ENCODE measurements at places on chromosomes 12 and 14.
A peak's percentile ranks its signal among the peaks of the same experiment; 100 is the strongest.

DNA sequence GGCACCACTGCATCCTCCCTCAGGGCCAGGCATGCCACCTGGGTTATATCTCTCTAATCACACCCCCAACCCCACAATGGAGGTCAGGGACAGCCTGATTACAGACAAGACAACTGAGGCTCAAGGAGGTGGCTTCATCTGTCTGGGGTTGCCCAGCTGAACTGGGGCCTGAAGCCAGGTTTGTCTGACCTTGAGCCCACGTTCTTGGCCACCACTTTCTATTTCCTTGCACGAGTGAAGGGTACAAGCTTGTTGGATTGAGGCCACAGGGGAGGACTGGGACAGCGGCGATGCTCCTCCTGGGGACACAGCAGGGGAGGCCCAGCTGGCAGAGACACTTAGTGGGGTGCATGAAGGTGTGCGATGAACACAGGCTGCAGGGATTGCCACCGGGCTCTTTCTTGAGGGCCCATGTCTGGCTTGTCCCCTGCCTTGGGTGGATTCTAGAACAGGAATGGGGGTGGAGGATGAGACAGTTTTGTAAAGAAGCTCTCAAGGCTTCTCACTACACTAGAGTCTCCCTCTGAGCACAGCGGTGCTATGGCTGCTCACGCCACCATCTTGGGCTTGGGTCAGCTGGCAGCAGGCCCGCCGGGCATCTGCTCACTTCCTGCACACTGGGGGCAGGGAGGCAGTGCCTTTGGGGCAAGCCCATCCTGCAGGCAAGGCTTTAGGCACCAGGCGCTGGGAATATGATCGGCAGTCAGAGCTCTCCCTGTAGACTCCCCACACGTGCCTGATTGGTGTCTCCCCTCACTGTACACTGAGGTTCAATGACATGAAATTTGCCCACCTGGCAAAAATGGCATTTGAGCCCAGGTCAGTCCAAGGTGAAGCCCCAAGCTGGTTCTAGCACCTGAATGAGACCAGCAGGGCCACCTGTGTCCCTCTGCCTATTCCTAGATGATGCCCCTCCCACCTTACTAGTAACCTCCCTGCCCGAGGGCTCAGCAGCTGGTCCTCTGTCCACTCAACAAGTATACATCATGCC lies 16.0 kb downstream of the RITA1 start:
- DNase-seq: no peak

DNA sequence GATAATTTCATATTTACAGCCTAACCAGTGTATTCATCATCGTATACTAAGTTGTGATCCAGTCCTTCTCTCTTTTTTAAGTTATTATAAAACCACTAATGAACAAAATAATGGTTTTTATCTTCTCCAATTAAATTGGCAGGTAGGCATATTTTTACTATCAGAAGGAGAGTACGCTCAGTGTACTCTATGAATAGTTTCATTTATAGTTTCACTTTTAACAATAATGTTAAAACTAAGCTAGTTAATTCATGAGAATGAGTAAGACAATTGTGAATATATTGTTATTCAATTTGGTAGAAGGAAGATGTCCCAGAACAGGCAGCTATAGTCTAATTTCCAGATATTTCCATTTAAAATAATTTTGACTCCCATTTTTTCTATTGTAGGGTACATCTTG lies 277.1 kb downstream of the RASSF9 start:
- no peak for DNase-seq

DNA sequence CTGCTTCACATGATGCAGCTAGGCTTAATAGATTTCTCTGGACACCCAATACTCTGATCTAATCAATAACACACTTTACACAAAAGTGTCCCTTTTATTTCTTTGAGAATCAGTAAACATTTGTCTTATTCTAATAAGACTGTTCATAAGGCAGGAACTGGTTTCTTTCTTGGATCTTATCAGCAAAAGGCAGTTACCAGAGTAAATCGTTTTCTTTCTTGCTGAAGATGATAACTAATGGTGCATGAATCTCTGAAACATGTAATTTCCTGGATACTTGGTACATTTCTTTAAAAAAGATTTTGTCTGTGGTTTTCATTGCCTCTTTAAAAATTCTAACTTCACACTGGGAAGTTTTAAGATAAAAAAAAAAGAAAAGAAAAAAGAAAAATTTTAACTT lies 39.6 kb downstream of the WIF1 start:
- no peak for DNase-seq

- DNase-seq: peak; percentile 37
These were observed 370.6 kb upstream of the PRICKLE1 start for GRCh38 chr12:42960087-42960527.

GRCh38 chr14:105092171-105093037 lies 27.2 kb upstream of the GPR132 start:
- no peak for DNase-seq

- no peak for DNase-seq
These were observed 193.1 kb upstream of the TBX3 start for GRCh38 chr12:114876968-114877680.

DNA sequence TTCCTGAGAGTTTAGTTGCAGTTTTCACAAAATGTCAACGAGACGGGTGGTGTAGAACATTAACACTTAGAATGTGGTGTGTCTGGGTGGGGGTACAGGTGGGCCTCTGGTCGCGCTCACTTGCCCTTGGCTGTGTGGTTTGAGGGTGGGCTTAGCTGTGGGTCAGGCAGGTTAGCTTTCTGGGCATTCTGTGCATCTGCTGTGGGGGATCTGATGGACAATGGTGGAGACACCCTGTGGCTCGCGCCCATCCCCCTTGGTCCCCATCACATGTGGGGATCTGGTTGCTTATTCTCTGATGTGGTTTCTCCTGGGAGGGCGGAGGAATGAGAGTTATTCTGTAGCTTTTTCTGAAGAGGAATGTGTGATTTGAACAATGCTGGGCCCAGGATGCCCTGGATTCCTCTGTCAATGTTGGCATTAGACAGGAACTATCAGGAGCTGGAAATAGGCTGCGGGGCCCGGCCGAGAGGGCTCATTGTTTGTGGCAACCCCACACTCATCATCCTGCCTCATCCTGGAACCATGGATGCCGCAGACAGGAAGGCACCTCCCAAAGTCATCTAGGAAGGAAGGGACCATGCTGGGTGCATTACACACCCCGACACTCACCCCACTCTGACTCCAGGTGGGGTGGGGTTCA lies 101.6 kb downstream of the TSPAN9 start:
- DNase-seq: no peak

- DNase-seq: no peak
These were observed 64.8 kb upstream of the CMKLR1 start for GRCh38 chr12:108403952-108404351.

DNA sequence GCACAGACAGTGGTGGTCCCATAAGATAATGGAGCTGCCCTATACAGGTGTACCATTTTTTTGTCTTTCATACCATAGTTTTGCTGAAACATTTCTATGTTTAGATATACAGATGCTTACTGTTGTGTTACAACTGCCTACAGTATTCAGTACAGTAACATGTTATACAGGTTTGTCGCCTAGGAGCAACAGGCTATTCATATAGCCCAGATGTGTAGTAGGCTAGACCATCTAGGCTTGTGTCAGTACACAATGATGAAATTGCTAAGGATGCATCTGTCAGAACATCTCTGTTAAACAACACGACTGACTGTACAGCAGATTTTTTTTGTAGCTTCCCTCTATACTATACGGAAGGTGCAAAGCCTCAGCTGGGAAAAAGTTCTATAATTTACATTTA lies 30.5 kb downstream of the RAD9B start:
- no peak for DNase-seq

GRCh38 chr14:44505588-44505987 lies 1.5 kb downstream of the FSCB start:
- no peak for DNase-seq

DNA sequence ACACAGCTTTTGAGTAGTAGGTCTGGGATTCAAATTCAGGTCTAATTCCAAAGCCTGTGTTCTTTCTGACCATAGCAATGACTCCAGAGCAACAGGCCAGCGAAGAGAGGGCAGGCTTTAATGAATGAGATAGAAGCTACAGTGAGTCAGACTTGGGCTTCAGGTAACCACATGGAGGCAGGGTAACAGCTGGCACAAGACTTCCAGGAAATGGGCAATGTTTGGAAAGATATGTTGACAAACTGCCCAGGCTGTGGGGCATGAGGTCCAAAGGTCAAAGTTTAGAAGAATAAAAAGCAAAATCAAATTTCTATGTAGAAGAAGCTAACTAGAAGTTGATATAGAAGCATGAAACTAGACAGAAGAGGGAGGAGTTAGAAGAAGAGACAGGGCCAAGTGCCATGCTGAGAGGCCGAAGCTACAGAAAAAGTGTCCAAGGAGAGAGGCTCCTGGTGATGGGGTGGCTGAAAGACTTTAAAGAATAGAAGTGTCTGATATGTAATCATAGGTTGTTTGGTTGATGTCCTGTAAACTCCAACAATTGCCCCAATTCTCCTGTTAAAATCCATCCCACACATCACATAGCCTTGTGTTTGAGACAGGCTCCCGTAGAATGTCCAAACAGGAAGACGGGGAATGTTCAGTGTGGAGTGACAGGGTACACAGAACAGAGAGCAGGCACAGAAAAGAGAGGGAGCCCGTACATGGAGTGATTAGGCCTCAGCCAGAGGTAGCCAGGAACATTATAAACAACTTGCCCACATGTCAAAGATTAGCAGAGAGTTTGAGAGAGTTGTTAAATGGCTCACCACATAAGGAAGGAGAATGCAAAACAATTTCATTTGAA lies 384.7 kb downstream of the CCDC91 start:
- DNase-seq: no peak

DNA sequence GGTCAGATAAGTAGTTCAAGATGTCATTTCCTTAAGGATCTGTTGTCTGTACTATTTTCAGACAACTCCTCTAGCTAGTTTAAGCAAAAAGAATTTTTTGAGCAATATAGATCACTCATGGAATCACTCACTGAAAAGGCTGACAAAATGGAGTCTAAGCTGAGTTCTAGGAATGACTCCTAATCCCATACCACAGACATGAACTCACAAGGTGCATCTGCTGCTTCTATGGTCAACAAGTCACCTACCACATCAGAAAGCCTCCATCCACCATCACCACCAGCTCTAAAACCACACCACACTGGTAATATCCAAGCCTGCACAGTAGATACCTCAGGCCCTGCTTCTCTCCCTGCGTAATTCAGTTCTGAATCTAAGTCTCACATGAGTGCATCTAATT lies 33.0 kb downstream of the PWP1 start:
- no peak for DNase-seq

All from fibroblast of upper back skin (primary cell).